Progenitor cell of endocrine pancreas (in vitro differentiated cells): ENCODE measurements at places on chromosomes 12 and 14. TPM values are rescaled to one million over a fixed set of nuclear protein-coding genes. Genes with fewer than 3 reads are reported as not detected.

DNA sequence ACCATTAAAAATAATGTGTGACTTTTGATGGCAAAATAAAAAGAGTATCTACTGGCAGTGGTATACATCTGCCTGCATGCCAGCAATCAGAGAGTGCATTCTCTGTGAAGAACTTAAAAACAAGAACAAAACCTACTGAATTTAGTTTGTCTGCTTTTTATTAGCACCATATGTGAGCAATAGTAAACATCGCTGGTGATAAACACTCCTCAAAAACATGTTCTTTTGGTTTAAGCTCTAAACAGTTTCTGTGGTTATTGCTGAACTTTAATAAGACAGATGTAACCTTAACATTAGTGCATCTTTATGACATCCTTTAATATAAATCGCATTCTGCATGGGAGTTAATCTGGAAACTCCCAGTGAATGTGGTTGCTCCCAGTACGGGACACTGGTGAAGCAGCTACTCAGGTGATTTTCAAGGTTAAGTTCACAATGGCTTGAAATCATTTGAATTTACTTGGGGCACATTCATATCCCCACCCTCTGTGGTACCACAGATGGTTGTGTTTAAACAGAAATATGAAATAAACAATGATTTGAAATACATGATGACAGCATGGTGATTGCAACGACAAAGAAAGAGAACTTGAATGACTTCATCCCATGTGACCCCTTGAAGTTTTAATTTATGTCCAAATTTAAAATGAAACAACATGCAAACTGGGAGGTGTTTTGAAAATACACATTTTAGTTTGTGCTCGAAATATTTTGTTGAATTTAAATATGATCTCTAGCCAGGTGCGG is 285.9 kb downstream of the FOXN3 start:
- no peak for DNase-seq

- DNase-seq: no peak
Observed at GRCh38 chr12:50415899-50416479, 15.3 kb downstream of the LARP4 start.

GRCh38 chr12:20220339-20220738 is 148.0 kb upstream of the PDE3A start:
- no peak for DNase-seq

GRCh38 chr12:113245695-113246477 is 24.6 kb downstream of the TPCN1 start:
- DNase-seq: peak; percentile 56

PNMA1 gene
- total RNA-seq: 52.7 and 59.0 TPM in 2 replicates

OAS1 gene
- 0.38 TPM in 1 of 2 replicates, not detected in the other for total RNA-seq

KCNJ8 gene
- 1.1 and 2.2 TPM in 2 replicates for total RNA-seq

HOTAIR gene
- total RNA-seq: not detected in 2 replicates
